ENCODE measurements at places on chromosomes 1 and 21.

DNA sequence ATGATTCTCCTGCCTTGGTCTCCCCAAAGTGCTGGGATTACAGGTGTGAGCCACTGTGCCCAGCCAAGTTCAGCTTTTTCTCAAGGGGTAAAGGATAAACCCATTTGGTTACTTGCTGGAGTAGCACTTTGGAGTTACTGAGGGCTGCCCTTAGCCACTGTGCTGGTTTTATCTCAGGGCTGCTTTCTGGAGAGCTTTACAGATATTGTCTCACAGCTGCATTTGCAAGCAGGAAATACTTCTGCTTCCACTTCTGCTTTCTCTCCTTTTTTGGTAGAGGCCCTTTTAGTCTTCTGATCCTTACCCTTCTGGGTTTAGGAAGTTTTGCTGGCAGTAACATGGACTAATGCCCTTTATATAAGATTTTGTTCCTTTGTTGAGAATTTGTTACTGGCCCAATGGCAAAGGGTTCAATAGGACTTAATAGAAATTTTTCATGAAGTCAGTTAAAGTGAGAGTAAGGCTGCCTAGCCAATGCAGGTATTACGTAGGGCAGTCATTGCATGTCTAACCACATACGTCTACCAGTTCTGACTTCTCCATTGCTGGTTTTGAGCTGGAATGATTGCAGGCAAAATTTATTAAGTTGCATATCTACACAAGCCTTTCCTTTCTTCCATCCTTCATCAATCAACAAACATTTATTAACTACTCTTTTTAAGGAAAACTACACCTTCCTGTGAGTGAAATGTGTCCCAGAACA, 24.4 kb downstream of the CAP1 start:
- DNase-seq = no peak

GRCh38 chr1:84877592-84877991, 15.4 kb downstream of the LPAR3 start:
- no peak for DNase-seq

GRCh38 chr21:35473496-35473895, 424.4 kb upstream of the RUNX1 start:
- no peak for DNase-seq

GRCh38 chr1:26278724-26279455, 996 bp upstream of the SH3BGRL3 start:
- DNase-seq = peak; percentile 82

DNA sequence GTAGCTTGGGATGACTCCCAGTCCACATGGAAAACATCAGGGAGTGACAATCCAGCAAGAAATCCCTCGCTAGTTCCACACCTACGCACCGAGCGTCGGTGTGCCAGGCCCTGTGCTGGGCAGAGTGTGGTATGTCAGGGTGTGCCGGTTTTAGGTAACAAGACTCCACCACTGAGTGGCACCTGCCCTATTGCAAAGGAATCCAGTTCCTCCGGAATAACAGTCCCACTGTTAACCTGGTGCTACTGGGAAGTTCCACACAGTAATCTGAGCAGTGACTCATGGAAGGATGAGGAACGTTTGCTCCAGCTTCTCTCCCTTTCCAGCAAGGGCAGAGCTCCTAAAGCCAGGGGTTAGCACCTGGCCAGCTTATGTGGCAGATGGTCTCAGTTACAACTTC, 14.3 kb downstream of the RNF207 start:
- no peak for DNase-seq

DNA sequence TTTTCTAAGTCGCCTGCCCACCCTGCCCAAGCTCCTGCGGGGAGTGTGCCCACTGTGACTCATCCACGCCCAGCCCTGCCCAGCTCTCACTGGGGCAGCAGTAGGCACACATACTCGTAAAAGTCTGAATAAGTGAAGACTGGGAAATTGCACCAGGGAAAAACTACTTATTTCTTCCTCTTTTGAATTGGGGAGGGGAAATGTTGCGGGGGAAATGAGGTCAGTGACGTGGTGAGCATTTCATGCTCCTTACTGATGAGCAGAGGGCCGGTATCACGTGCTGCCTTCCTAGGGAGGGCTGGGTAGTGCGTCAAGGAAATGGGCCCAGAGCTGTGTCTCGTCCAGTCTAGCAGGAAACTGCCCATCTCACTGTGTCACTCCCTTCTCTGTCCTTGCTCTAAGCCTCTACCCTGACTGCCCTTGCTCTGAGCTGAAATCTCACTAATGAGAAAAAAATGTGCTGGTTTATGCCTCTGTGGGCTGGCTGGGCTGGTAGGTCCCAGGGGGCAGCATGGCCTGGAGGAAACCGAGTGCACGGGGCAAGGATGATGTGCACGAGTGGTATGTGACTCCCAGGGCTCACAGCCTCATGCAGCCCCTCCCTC, 13.5 kb upstream of the TNFRSF1B start:
- DNase-seq = no peak

DNA sequence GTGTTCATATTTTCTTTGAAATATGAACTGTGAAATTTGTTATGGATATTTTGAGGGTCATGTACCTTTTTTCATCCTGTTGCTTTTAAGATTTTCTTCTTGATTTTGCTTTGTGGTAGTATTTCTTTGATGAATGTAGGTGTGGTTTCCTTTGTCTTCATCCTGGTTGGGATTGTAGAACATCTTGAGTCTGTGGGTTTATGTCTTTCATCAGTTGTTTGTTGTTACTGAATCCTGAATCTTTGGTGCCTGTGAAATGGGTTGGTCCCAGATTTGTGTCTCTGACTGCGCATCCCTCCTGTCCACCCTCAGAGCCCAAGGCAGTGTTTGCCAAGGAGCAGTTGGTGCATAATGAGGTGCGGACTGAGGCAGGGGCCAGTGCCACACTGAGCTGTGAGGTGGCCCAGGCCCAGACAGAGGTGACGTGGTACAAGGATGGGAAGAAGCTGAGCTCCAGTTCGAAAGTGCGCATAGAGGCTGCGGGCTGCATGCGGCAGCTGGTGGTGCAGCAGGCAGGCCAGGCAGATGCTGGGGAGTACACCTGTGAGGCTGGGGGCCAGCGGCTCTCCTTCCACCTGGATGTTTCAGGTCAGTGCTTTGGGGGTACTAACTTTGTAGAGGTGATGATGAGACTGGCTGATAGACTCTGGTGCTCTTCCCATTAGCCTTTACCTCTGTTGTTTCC, 38.5 kb downstream of the OBSCN start:
- no peak for DNase-seq

DNA sequence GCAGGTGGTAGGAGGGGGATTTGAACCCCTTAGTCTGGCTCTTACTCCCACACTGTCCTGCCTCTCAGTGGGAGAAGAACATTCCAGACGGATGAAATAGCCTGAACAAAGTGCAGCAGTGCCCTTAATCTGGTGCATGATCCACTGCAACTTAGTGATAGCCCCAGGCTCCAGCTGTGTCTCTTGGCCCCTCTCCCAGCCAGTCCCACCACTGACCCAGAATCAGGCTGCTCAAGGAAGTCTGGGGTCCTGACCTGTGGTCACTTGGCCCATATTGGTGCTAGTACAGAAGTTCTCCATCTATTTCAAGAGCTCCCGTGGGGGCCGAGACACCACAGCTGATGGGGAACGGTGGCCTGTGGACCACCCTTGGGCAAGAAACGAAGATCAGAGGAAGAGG, 255.0 kb downstream of the KAZN start:
- DNase-seq = no peak

GRCh38 chr1:10629091-10629815, 154.5 kb downstream of the PEX14 start:
- no peak for DNase-seq

GRCh38 chr1:89599332-89599630, 33.6 kb upstream of the LRRC8C start:
- DNase-seq = no peak
